Cardiac muscle cell (in vitro differentiated cells and primary cell): ENCODE measurements at places on chromosomes 5 and 9.
A peak's percentile ranks its signal among the peaks of the same experiment; 100 is the strongest.

DNA sequence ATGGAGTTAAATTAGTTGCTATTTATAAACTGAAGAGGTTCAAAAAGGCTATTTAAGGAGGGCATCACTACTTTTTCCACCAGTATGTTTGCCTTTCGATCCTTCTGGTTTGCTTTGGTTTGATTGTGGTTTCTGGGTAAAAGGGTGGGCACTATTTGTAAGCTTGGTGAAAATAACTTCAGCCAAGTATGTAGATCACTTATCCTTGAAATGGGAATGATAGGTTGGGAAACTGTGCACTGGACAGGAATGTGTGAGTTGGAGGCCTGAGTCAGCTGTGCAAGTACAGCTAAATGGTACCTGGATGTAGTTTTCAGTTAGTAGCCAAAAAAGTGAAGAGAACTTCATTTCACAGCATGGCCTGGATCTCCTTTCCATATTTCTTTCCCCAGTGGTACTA is 466.2 kb downstream of the ENC1 start:
- DNase-seq, result no peak

DNA sequence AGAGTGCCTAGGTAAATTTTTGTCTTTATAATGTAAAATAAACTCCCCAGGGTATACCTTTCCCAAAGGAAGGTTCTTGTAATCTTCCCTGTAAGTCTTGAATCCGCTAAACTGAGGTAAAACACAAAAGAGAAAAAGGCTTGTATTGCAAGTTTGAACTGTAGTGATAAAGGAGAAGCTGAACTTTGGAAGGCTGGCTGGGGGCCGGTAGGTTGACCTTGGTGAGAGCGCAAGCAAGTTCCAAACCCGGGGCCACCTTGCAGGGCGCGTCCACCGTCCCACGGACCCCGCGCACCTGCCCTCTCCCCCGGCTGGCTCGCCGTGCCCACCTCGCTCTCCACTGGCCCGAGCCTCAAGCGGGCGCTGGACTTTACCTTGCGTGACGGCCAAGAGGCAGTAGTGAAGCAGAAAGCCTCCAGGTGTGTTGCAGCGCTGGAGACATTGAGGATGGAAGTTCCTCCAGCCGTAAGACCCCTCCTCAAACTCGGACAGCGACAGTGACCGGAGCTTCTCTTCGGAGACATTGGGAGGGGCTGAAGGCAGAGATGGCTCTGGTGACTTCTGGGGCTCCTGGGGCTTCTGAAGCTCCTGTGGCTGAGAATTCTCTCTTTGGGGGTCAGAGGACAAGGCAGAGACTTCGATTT is 428 bp downstream of the SLCO4C1 start:
- no peak for DNase-seq

- DNase-seq, result no peak
Measured at GRCh38 chr9:98144076-98144475, 25.1 kb upstream of the TRIM14 start.

- no peak for DNase-seq
Measured at GRCh38 chr5:142235050-142235797, 89.6 kb downstream of the SPRY4 start.

- DNase-seq, result no peak
Measured at GRCh38 chr9:98381311-98382103, 126.1 kb upstream of the TBC1D2 start.

- DNase-seq, result no peak
Measured at GRCh38 chr9:92656537-92656925, 13.4 kb downstream of the IPPK start.

DNA sequence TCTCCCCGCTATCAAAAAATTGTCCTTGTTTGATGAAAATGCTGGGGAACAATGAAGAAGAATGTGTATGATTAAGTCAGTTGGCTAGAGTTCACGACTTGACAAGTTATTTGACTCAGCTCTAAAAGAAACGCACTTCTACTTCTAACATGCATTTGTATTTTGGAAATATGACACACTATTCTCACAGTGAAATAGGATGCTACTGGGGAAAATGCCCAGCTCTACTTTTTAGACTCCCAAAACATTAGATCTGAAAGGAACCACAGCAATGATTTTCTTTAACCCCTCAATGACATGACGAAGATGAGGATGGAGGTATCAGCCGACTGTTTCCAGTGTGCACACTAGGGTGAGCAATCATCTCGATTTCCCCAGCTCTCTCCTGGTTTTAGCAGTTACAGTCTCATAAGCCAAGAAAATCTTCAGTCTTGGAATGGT is 83.6 kb upstream of the PCSK1 start:
- DNase-seq, result no peak

DNA sequence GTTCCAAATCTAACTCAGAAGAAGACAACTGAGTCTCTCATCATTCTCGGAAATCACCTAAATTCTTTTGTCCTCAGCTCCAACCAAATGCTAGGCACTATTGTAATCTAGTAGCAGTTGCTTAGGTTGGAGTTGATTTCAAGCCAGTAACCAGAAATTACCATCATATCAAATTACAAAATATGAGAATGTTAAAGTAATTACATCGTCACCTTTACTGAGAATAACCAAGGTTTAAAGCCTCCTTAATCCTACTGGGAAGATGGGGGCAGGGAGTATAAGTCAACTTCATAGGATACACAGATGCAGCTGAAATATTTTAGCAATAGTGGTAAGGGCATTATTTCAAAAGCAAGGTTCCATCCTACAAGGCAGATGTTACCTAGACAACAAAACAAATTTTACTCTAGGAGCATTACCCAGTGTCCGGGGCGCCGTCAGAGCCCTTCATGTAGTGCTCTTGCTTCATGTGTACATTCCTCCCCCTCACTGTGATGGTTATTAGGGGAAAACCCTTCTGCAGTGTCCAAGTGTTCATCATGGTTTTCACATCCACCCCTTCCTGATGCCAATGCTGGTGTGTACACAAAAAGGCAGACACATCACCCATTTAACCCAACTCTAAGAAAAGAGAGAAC is 19.5 kb downstream of the ERAP1 start:
- peak; percentile 54 for DNase-seq

- no peak for DNase-seq
Measured at GRCh38 chr9:131476777-131477345, 25.9 kb upstream of the POMT1 start.

DNA sequence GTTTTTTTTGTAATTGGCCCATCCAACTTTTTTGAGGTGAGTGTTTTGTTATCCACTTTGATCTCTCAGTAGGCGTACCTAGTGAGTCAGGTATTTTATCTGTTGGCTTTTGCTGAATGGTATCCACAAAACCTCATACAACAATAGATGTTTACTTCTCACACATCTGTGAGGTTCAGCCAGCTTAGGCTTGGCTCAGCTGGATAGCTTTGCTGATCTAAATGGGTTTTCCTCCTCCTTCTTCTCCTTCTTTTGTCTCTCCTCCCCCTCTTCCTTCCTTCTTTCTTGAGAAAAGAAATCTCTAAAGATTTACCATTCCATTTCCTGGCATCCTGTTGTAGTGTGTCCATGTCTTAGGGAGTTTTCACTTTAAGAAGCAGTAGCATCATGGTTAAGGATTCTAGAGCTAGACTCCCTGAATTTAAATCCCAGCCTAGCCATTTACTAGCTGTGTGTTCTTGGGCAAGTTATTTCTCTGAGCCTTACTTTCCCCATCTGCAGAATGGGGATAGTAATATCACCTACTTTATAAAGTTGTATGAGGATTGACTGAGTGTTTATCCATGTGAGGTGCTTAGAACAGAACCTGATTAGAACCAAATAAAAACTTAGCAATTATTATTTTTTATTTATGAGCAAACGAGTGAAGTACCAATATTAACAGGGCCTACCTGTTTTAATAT is 126.3 kb downstream of the ARHGAP26 start:
- no peak for DNase-seq

- no peak for DNase-seq
Measured at GRCh38 chr9:29176786-29177185, 1603.5 kb upstream of the C9orf72 start.

DNA sequence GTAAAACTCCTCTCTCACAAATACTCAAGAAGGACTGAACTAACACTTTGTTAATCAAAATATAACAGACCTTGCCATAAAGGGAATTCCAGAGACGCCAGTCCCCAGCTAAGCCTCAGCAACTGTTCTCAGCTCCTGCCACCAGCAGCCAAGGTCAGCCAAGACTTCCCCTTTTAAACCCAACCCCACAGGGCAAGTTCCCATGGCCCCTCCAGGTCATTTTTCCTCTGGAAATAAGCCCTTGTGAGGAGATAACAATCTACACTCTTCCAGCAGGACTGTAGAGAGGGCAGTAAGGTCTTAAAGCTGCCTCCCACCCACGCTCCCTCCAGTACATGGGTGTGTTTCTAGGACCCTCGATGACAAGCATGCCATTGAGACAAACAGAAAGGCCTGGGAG is 78.3 kb downstream of the DPYSL3 start:
- DNase-seq, result no peak

DNA sequence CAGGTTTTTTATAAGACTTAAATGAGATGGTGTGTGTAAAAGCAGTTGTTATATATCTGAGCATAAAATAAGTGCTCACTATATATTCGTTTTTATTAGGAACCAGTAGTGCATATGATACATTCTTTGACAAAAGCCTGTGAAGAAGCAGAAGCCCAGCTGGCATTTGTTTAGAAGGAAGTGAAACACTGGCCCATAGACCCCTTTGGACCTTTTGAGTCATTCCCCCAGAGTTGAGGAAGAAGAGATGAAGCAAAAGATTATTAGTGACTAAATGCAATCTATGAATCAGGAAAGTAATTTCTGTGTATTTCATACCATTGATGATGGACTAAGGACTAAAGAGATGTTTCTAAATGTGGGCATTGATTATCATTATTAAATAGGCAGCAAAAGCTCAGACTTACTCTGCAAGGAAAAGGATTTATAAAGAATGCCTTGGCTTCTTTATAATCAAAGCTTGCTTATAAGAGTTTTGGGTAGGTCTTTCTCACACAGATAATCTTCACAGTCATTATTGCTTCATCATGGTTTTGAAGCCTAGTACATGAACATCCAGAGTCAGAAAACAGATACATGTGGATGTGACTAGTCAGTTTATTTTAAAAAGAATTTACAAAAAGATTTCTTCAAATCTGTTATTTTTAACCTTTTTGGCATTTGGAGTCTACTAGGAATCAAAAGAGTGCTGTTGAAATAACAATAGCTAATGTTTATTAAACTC is 16.9 kb upstream of the FER start:
- DNase-seq, result no peak

DNA sequence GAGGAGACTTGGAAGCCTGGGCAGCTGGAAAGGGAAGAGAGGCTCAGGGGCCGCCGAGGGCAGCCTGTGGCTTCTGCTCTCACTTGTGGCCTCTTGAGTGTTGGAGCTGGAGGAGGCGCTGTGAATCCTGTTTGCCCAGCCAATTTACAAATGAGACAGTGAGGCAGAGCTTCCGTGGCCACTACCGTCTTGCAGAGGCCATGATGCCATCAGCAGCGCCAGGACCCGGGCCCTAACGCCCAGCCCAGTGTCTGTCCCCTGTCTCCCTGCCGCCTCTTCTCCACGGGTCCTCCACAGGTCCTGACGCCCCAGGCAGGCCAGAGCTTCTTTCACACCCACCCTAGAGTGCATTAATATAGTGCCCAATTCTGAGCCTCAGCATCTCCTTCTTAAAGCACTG is 172.8 kb downstream of the GOLPH3 start:
- no peak for DNase-seq

DNA sequence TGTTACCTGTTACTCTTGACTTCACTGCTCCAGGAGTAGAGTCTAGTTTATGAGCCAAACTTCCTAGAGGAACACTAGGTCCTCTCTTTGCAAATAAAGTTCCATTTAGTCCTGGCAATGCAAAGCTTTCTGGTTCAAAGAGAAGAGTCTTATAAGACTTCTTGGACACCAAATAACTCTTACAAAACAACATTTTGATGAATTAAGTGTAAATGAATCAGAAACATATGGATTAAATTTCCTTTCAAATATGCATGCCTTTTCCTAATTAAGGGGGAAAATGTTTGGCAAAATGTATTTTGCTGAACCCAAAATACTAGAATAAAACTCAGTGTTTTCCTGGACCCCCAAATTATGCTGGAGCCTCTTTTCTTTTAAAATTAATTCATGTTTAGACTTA is 388.0 kb downstream of the FGF10 start:
- DNase-seq, result no peak

- peak; percentile 73 for DNase-seq
Measured at GRCh38 chr9:121686930-121687541, 35.6 kb downstream of the DAB2IP start.

DNA sequence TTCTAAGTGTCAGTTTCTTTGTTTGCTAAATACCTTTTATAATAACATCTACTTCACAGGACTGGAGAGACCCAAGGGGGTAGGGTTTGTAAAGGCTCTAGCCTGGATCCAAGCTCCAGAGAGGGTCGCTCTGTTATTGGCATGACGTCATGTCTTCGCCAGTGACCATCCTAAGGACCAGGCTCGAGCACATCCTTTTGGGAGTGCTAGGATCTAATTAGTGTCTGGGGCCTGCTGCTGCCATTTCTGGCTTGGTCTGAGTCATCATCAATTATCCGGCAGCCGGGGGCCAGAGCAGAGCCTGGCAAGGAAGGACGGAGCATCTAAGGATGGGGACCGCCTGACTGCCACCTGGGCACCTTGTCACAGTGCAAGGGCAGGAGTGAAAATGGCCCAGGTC is 153.0 kb downstream of the NSG2 start:
- no peak for DNase-seq

- no peak for DNase-seq
Measured at GRCh38 chr5:123530728-123531127, 18.8 kb downstream of the CSNK1G3 start.

- DNase-seq, result no peak
Measured at GRCh38 chr9:121721770-121722169, 70.3 kb downstream of the DAB2IP start.

GRCh38 chr9:116096046-116096445 is 57.5 kb upstream of the PAPPA start:
- DNase-seq, result no peak

DNA sequence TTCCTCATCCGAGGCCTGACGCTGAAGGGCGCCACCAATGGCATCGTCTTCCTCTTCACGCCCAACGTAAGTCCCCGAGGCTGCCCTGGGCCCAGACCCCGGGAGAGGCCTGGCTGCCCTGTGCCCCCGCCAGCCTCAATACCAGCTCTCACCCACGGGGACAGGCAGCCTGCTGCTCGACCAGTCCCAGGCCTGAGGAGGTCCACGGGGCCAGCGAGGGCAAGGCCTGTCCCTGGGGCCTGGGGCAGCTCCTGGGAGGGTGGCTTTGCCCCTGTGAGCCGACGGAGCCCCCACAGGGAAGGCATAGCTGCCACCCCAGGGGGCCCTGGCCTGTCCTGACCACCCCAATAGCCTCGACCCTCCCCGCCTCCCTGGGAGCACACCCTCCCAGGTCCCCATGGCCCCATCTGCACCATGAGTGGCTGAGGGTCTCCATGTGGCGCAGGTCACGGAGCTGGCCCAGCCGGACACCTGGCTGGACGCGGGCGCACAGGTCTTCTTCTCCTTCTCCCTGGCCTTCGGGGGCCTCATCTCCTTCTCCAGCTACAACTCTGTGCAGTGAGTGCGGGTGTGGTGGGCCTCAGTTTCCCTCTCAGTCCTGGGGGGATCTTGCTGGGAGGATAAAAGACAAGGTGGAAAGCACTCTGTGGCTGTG is 11.5 kb upstream of the SLC6A18 start:
- DNase-seq, result no peak

DNA sequence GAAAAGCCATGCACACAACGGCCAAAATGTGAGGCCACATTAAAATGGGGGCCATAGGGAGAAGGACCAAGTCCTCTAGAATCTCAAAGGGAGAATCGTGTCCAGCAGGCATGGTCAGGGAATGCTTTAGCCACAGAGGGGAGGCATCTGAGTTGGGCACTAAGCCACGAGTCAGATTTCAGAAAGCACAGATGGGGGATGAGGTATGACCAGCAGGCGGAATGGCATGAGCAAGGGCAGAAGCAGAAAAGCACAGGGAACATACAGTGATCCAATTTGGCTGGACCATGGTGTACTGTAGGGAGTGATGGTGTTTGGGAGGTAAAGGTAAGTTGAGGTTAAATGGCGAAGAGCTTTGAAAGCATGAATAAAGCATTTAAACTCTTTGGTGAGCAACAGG is 214.6 kb downstream of the TLE1 start:
- no peak for DNase-seq
